Hindlimb muscle (tissue), 1 donor: ENCODE measurements at places on chromosomes 3 and 15. TPM values are rescaled to one million over a fixed set of nuclear protein-coding genes. Genes with fewer than 3 reads are reported as not detected.

Gene ASB14
- polyA plus RNA-seq = 1.1 TPM

GRCh38 chr3:188262913-188263683, 109.1 kb downstream of the LPP start:
- DNase-seq = no peak

GRCh38 chr15:52716536-52716935, 37.3 kb upstream of the ATOSA start:
- no peak for DNase-seq

Gene CAPN3
- polyA plus RNA-seq = 544 TPM

Gene MAP3K13
- 14.0 TPM for polyA plus RNA-seq

DNA sequence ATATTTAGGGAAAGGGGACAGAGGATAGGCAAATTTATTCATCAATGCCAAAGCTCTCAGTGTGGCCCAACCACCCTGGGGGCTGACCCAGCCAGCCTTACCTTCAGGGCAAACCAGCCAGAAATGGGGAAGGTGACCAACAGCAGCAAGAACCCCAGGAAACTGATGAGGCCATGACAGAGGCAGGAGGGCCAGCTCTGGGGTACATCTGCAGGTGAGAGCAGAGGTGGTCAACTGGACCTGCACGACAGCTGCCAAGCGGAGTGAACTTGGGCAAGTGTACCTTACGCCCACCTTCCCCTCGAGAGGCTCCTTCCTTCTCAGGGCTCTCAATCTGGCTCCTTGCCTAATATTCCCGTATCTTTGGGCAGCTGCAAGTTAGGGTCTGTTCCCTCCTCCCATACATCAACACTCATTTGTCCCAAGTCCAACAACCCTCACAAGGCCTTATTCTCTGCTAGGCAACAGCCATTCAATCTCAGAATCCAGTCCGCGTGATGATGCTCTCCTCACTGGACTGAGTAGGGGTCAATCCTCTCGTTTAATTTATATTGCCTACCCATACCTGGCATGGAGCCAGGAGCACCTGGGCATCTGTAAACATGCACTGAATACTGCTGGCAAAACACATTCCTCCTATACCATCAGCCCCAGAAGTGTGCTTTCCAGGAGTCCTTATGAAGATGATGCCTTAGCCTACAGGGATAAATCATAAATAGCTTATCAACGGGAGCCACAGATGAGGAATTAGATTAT, 1.7 kb downstream of the STOML1 start:
- no peak for DNase-seq
